ENCODE measurements at places on chromosomes 7 and 10.
A peak's percentile ranks its signal among the peaks of the same experiment; 100 is the strongest.

DNA sequence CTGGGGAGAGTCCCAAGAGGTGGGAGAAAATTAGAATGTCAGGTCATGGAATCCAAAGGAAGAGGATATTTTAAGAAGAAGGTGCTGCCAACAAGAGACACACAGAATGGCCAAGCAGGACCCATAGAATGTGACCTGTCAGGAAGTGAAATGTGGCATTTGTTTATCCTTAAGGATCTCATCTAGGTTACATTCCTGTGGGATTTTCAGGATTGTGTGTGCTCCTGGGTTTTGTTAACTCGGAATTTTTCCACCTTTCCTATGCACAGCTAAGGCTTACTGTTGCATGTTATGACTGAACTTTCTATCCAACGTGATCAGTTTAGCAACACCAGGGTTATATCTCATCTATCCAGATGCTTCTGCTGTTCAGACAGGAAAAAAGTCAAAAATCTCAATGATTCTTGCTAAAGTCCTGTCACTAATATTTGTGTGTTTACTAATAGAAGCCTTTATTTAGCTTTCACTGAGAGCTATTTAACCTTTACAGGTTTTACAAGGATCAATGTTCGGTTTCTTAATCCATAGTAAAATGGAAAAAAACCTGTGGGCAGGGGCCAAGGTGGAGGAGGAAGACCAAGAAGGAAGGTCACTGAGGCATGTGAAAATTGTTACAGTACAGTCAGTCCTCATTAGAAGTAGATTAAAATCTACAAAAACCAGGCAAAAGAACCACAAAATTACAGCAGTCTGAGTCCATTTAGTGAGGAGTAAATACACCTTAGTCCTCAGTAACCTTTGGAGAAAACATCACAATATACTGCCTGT, 437.8 kb upstream of the NPVF start:
- DNase-seq, result no peak

GRCh38 chr10:84004221-84004620, 135.1 kb upstream of the GHITM start:
- DNase-seq, result no peak

- no peak for DNase-seq
These were observed 75.0 kb upstream of the JCAD start for GRCh38 chr10:30134171-30134945.

DNA sequence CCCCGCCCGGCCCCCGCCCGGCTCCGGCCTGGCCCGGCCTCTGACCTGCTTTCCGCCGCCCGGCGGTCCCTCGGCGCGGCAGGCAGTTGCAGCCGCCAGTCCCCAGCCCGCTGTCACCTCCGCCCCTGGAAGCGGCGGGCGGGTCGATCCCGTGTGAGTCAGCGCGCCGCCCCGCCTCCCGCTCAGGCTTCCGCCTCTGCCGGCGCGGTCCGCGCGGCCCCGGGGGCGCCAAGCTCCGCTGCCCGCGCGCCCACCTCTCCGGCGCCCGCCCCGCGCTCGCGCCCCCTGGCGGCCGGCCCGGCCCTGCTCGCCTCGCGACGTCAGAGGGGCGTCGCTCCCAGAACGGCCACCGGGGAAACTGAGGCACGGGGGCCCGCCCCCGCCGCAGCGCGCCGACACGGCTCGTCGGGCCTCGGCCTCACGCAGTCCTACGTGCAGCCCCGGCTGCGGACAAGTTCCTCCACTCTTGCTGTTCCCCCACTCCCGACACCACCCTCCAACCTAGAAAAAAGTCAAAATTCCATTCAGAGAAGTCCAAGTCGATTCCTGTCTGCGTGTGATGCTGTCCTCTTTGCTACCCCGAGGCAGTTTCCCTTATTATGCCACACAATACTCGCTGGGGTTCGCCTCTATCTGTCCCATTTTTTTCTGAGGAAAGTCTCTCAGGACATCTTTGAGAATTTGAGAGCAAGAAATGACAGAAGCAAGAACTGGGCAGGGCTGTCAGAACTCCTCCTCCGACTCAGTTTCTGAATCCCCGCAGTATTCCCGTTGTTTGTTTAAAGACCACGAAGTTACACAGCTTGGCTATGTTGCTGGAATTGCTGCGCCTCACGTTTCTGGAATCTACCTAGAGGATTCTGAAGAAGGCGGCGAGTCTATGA, at the start of gene DNMBP:
Gene DNMBP (minus strand): TSS at position 155 of the 884 bp plus-strand sequence. CDS start 37,823 bp downstream, outside the sequence.
- DNase-seq, result peak; percentile 70

GRCh38 chr7:25855854-25856782, 295.9 kb upstream of the NFE2L3 start:
- DNase-seq, result no peak

Data from dorsolateral prefrontal cortex (tissue), 122 donors.